ENCODE measurements at places on chromosomes 6 and 20.

- no peak for DNase-seq
Observed at GRCh38 chr20:25669826-25670422, 26.7 kb downstream of the ZNF337 start.

DNA sequence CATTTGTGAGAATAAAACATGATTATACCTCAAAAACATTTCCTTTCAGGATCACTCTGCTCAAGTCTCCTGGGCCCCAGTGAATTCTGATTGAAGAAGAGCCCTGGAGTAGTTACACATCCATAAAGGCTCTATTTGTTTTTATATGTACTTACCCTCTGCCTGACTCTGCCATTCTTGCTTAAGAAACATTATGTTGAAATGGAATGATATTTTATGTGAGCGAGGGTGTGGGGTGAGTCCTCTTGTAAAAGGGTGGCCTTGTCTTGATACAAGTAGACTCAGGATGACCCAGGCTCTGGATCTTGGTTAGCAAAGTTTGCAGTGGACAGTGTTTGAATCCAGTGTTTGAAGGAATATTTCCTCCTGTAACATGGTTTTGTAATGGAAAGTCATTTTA is 215.4 kb upstream of the PREP start:
- no peak for DNase-seq

GRCh38 chr6:101126501-101126900 is 245.4 kb upstream of the ASCC3 start:
- DNase-seq = no peak

GRCh38 chr20:38676576-38676975 is 47.7 kb upstream of the SLC32A1 start:
- DNase-seq = no peak
